WTC11 (cell line): ENCODE measurements at places on chromosomes 11 and 22.
A peak's percentile ranks its signal among the peaks of the same experiment; 100 is the strongest.

- DNase-seq: no peak
Measured at GRCh38 chr11:108994887-108995286, 330.0 kb downstream of the DDX10 start.

GRCh38 chr11:86447763-86448480, 73.2 kb downstream of the CCDC81 start:
- no peak for DNase-seq

- DNase-seq: peak; percentile 33
Measured at GRCh38 chr11:27699242-27699925, 871 bp downstream of the BDNF start.

DNA sequence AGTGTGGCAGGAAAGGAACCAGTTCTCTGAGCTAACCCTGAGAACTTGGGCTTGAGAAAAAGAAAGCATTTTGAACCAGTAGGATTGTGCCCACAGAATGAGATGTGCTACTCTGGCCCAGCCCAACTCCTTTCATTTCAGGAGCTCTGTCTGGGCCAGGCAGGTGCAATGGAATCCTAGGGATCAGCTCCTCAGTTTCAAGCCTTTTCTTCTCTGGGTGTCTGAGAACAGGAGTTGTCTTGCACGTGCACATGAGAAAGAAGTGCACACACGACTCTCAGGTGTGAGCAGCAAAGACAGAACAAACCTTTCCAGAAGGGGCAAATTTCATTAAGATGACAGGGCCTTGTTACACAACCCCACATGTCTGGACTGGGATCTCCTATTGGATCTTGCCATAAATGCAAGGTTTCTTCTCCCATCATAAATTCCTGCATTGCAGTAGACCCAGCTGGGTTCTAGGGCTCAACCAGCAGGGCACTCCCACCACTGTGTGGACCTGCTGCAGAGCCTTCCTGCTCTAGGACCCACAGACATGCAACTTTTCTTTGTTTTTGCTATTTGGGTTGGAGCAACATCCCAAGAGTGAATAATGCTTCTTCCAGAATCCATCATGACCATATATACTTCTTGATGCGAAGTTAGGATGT, 24.5 kb upstream of the GGTLC2 start:
- DNase-seq: no peak

DNA sequence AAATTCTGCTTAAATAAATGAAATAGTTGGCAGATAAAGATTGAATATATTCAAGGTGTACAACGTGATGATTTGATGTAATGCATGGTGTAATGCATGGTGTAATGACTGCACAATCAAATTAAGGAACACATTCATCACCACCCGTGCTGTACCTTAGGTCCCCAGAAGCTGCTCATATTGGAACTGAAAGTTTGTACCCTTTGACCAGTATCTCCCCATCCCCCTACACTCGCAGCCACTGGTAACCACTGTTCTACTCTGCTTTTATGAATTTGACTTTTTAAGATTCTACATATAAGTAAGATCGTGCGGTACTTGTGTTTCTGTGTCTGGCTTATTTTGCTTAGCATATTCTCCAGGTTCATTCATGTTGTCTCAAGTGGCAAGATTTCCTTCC, 445.8 kb downstream of the OPCML start:
- DNase-seq: no peak

DNA sequence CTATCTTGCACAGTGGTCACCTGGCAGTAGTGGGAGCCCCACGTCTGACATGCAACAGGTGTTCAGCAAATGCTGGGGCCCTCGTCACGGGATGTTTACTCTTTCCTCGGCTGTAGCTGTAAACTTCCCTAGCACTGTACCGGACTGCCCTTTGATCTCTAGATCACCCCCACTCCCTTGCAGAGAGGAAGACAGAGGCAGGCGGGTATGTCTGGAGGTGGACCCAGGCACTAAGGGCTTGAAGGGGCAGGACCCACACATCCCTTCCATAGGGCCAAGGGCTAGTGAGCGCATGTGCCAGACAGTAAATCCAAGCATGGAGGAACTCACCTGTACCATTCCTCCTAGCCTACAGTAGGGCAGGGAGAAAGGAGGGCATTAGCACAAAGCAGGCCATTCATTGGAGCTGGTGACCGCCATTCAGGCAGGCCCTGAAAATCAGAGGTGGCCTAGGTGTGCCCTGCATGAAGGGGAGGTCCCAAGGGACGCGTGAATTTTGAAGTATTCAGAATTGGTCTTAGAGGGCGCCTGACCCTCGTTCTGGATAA, 1.9 kb upstream of the SMTN start:
- DNase-seq: peak; percentile 66

DNA sequence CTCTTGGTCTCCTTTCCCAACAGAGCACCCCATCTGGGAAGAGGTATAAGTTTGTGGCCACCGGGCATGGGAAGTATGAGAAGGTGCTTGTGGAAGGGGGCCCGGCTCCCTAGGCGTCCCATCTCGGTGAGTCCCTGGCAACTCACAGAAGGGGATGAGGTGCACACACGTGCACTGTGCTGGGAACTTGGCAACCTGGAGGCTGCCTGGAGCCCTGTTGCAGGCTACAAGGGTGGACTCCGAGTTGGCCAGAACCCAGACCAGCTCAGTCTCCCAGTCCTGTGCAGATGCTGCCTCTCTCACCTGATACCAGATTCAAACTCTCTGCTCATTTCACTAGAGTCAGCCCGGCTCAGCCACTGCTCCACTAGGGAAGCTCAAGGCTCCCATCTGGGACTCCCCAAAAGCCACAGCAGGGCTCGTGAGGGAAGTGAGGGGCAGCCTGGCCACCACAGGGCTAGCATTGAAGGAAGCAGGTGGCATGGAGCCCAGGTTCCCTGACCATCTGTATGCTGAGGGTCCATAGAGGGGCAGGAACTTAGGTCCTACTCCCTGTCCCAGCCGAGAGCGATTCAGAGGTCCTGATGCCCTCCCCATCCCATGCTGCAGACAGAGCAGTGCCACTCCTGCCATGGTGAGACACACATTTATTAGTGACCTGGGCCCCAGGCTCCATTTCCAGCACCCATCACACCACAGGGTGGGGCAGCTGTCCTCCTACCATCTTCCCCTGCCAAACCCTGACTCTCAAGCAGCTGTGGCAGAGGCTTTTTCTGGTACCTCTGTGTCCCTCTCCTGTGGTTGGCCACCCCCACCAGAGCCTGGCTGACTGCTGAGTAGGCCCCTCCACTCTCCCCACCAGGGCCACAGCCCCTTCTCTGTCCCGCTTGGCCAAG, 4.0 kb downstream of the PRR33 start:
- no peak for DNase-seq

DNA sequence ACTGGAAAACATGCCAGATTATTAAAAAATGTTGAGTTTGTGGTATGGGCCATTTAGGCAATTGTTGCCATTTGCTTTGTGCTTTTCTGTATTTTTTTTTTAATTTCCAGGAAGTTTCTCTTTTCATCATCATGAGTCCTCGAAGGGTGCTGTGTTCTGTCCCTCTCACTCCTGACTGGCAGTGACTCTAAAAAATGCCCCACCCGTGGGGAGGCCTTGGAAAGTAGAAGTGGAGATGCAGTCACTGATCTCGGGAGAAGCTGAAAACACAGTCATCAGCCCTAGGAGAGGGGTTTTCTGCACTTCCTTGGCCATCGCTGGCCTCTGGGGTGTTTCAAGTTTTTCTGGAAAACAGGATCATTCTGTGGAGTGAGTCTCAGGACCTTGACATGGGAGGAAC, 98.5 kb upstream of the GRK3 start:
- DNase-seq: no peak

DNA sequence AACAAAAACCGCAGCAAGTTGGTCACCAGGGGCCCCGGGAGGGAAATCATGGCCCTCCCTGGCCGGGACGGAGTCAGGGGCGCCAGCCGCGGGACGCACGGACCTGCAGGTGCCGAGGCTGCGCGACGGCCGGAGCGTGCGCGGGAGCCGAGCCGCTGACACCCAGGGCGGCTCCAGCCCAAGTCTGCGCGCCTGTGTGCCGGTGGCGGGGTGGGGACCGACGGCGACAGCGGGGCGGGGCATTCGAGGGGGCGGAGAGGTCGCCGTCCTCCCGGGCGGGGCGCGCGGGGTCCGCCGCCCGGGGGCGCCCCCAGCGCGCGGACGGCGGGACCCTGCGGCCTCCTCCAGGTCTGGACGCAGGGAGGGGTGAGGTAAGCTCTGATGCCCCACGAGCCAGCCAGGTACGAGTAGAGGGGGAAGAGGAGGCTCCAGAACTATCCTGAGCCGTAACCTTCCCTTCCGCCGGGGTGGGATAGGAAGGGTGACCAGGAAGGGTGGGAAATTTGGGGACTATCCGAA, at the start of gene ESAM:
TSS of gene ESAM (minus strand) at position 186 of the 519 bp plus-strand sequence. CDS start at position 50, 136 bp downstream.
- DNase-seq: peak; percentile 51

DNA sequence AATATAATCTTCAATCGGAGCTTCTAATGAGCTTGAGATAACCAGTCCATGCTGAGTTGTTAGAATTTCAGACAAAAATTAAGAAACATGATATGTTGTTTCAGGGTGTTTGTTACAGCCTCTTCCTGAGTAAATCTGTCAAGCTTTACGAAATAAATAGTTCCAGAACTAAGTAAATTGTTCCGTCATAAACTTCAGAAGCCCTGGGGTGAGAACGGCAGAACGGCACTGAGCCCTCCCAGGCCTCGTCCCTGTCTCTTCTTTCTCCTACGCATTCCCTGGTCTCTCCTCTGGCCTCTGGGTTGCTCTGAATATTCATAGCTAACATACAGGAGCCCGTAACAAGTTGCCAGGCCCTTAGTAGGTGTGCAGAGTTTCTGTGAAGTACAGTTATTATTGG, 390.8 kb upstream of the NARS2 start:
- DNase-seq: no peak

GRCh38 chr11:117713538-117713991, 83.5 kb downstream of the DSCAML1 start:
- DNase-seq: no peak

DNA sequence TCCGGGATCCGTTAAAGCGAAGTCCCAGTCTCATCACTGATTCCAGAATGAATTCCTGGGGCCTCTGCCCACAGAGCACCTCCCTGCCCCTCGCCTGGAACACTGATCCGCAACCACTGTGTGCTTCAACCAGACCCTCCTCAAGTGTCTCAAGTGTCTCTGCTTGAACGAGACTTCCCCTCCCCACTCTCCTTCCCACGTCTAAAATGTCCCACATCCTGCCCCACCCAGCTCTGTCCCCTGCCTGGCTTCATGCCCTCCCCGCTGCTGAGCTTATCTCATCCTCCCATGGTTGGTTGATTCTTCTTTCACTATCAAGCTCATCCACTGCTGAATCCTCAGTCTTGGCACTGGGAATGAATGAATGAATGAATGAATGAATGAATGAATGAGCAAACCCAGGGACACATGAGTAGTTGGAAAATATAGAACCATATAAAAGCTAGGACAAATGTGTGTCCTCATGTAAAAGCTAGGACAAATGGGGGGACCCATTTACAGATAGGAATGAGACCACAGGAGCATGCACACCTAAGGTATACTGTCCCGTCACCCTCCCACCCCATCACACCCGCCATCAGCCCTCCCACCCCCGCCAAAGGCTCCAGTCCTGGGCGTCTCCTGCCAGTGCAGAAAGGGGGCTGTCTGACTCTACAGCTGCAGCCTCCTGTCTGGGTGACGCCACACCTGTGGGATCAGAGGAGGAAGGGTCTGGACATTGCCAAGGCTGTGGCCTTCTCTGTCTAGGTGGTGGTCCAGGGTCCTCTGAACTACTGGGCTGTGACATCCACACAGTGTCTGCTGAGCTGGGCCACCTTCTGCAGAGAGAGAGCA, 71.4 kb upstream of the LINC01488 start:
- DNase-seq: no peak

DNA sequence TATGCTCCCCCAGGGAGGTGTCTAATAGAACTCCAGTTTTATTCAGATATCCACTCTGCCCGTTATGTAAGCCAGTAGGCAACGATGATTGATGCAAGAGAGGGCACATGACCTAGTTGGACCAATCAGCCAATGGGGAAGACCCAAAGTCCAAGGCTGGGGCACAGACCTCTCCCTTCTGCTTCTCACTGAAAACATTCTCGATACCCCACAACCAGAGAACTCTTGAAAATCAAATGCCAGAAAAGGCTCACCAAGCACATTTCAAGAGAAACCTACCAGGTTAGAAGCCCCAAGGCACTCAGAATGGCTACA, 7.4 kb downstream of the HIRA start:
- DNase-seq: no peak

DNA sequence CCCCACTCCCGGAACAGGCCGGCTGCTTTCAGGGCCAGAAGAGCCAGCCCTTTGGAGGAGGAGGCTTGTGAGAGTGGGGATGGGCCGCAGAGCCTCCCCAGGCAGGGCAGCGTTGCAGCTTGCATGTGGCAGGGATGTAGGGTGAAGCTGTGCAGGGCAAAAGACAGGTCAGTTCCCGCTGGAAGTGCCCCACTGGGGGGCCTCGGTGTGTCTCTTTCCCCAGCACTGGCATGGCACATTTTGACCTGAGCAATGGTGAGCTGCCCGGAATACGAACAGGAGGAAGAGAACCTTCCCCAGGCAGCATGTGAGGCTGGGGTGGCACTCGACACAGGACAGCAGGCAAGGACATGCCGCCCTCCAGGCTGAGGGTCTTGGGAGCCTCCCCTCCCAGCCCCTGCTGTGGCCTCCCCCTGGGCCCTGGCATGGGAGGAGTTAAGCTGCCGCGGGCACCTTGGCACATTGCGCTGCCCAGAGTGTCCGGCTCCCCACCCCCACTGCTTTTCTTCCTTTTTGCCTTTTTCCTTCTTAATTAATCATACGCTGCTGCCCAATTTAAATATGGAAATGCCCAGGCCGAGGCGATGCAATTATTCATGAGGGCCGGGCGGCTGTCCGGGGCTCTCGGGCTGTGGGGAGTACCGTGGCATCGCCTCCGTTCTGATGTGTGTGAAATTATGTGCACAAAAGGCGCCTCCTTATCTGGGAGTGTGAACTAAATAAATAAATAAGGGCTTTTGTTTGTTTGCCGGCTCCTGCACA, 76.0 kb upstream of the WNT7B start:
- DNase-seq: peak; percentile 11

GRCh38 chr11:41457216-41458014, 2.0 kb downstream of the LRRC4C start:
- no peak for DNase-seq

DNA sequence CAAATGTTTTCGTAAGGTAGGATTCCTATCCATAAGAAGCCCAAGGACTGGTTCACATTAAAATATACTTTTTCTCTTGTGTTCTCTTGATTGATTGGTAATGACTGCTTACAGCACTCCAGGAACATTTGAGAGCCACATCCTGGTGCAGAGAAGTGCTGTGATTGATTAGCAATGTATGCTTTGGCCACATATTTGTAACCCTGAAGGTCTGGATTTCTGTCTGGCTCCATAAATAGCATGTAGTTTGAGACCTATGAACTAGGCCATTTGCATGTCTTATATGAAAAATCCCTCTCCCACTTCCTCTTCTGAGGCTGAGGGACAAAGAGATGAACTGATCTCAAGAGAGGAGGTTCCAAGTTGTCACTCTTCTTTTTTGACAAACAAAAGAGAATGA, 49.3 kb upstream of the CD44 start:
- no peak for DNase-seq

- DNase-seq: peak; percentile 97
Measured at GRCh38 chr11:57639321-57640067, 10.2 kb downstream of the YPEL4 start.
